A549 treated with AZD2906 at 1 μM for 4 hours (cell line): ENCODE measurements at places on chromosomes 6 and 20. TPM values are rescaled to one million over a fixed set of nuclear protein-coding genes. Genes with fewer than 3 reads are reported as not detected.

ADAM33 gene
- total RNA-seq: 0.04 to 0.09 TPM (median 0.06 TPM) in 5 replicates

HTR1E gene
- not detected in 5 replicates for total RNA-seq

RAE1 gene
- total RNA-seq: 56.3 to 70.2 TPM (median 59.0 TPM) in 5 replicates

TNXB gene
- 0.48 to 0.71 TPM (median 0.56 TPM) in 5 replicates for total RNA-seq

TNFAIP3 gene
- total RNA-seq: 22.6 to 29.0 TPM (median 25.7 TPM) in 5 replicates

RIPPLY2 gene
- 0.33 to 0.70 TPM (median 0.38 TPM) in 5 replicates for total RNA-seq
